ENCODE measurements at places on chromosomes 11 and 22. TPM values are rescaled to one million over a fixed set of nuclear protein-coding genes. Genes with fewer than 3 reads are reported as not detected.

DNA sequence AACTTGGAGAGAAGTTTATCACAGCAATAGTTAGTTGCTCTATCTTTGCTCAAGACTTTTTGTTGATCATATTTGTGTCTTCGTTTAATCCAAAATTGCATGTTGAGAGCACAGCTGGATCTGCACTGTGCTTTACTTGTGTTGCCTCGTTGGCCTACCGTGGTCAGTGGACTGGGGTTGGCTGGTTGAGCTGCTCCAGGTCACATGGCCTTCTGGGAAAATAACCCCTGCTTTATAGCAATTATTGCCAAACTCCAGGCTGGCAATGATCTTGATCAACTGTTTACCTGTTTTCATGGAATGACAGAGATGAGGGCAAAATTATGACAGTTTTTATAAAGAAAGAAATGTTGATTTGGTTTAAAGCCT, 5.7 kb upstream of the PLET1 start:
- DNase-seq = no peak

DNA sequence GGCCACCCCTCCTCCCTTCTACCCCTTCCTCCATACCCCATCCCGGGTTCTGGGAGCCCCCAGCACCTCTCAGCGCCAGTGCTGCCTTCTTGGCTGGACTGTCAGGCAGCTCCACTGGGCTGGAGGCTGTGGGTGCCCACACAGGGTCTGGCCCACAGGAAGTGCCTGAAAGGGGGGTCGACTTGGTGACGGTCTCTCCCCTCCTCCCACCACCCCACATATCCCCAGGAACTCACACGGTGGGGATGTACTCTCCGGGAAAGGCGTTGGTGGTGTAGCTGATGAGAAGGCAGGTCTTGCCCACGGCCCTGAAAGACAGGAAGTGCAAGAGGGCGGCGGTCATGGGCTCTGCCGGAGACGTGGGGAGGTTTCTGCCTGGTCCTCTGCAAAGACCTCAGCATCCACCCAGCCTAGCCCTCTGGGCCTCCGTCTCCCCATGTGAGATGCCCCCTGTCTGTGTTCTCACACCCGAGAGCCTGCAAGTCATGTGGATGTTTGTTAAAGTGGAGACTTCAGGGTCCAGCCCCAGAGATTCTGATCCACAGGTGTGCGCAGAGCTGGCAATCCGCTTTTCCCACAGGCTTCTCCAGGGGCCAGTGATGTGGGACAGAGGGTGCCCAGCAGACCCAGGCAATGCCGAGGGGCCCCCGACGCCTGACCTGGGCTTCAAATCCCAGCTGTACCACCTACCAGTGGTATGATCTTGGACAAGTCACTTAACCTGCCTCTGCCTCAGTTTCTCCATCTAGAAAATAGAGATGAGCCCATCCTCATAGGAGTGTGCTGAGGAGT, 2.5 kb downstream of the RAC2 start:
- no peak for DNase-seq

GRCh38 chr11:61494381-61494961, 14.1 kb upstream of the LRRC10B start:
- peak; percentile 63 for DNase-seq

GRCh38 chr22:25375683-25376082, 156.2 kb downstream of the CRYBB2 start:
- DNase-seq = no peak

- DNase-seq = peak; percentile 82
Observed at GRCh38 chr22:24471570-24471969, 23.6 kb upstream of the UPB1 start.

DNA sequence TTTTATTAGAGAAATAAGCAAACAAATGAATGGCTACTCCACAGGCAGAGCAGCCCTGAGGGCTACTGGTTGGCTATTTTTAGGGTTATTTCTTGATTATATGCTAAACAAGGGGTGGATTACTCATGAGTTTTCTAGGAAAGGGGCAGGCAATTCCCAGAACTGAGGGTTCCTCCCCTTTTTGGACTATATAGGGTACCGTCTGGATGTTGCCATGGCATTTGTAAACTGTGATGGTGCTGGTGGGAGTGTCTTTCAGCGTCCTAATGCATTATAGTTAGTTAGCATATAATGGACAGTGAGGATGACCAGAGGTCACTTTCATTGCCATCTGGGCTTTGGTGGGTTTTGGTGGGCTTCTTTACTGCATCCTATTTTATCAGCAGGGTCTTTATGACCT, 19.2 kb downstream of the SLC22A6 start:
- DNase-seq = no peak

- no peak for DNase-seq
Observed at GRCh38 chr11:123110397-123110796, 48.5 kb upstream of the HSPA8 start.

DNA sequence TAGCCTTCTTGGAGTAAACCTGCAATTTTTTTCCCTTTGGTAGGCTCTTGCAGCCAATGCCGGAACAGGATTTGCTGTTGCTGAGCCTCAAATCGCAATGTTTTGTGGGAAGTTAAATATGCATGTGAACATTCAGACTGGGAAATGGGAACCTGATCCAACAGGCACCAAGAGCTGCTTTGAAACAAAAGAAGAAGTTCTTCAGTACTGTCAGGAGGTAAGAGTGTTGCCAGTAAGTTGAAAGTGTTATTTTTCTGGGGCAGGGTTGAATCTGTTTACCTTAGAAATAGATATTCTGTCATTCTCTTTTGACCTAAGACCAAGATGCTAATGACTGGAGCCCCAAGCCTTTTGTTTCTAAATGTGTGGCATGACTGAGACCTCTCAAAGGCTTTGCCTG, 39.7 kb downstream of the APLP2 start:
- DNase-seq = no peak

DNA sequence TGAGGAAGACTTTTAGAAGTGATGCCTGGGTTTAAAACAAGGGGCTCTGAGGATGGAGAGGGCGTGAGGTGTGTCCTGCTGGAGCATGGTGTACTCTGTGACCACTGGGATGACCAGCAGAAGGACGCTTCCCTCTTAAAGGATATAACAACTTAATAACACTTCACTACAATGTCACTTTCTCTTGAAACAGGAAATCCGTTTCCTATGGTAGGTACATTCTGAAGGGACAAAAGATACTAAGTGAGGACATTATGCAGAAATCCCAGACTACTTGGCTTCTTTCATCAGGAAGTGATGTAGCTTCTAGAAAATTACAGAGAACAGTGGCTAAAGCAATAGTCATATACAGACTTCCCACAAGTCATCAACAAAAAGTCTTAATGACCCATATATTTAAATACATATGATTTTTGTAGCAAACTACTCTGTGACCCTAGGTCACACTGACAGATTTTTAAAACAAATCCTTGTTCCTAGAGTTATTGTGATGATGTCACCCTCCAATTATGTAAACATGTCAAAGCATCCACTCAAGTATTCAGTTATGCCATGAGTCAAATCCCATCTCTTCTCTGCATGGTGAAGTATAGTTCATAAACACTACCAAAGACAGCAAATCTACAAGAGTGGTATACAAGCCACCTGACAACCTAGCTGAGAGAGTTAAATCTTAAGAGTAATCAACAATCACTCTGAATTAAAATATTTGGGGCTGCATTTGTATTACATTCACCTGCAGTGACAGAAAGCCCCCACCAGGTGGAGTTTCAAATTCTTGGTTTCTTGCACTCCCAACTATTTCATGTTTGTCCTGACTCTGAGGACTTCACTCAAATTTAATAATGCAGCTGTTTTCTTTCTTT, 32.8 kb downstream of the PITPNB start:
- DNase-seq = no peak

DNA sequence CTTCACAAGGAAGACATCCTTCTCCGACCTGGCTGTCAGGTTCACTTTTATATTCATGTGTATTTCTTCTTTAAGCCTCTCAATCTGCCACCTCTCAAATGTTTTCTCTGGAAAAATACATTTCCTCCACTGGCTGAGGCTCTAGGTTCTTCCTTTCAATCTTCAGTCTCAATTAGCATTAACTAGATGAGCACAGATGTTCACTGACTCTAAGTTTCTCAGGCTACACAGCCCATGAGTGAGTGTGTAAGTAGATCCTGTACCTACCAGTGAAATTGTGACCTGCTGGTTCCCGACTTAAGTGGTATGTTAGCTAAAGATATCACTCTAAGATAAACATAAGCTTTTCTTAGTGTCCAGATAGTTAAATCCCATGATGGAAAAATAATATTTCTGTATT, 206.9 kb downstream of the ADAMTS15 start:
- no peak for DNase-seq

RFPL2 gene
- total RNA-seq = not detected

Measured in left ventricle myocardium superior (tissue), 1 donor.